ENCODE measurements at places on chromosomes 6 and 20.

DNA sequence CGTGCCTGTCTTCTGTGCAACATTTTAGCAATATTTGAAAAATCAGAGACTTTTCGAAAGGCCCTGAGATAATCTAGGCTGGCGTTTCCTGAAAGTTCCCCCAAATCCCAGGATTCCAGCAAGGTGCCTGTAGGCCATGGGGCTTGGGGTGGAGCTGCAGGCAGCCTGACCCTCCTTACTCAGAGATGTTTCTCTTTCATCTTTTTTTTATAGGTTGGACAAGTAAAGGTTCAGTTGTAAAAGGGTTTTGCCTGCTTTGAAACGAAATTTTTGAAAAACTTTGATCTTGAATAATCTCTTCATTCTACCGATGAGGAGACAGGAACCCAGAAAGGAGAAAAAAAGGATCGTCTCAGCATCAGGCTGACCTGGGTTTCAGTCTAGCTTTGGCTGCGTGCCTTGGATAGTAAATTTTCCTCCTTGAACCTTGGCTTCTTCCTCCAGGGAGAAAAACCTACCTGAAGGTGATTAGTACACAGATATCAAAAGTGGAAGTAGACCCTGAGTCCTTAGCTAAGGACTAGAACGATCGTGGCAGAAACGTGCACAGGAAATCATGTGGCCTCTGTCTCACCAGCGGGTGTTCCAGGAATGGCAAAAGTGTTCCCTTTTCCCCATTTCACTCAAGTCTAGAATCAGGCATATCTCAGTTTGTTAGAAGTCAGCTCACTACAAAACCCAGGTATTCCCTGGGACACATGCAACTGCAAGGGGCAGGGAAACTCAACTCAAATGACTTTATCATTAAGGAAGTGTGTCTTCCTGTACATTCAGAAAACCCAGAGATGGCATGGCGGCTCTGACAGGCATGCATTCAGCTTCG is 128.2 kb upstream of the PTPN1 start:
- no peak for DNase-seq

DNA sequence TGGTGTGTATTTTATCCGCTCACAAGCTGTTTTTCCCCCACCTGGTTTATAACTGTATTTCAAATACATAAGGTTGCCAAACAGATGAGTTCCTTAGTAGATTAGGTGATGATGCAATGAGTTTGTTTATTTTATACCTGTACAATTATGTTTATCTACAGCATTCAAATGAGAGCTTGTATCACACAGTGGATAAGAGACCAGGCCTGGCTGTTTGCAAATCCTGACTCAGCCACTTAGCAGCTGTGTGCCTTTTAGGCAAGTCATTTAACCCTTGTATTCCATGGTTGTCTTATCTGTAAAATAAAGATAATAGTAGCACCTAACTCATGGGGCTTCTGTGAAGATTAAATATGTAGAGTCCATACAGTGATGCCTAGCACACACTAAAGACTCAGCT is 143.7 kb downstream of the MOXD1 start:
- DNase-seq = no peak

DNA sequence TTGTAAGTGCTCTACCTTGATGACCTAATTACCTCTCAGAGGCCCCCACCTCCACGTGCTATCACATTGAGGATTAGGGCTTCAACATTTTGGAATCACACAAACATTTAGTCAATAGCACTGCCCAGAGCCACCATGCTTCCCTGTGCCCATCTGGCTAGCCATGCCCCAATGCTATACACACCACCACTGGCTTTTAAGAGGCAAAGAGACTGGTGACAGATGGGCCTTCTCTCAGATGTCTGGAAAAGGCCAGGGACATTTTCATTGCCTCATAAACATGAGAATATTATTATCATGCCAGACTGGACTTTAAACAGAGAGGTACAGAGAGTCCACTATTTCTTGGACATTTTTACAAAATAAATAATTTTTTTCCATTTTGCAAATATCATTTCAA is 29.8 kb downstream of the TRMT6 start:
- no peak for DNase-seq

- DNase-seq = no peak
Measured at GRCh38 chr6:92201618-92202017, 1217.7 kb downstream of the EPHA7 start.

- DNase-seq = no peak
Measured at GRCh38 chr6:90025523-90026061, 131.3 kb downstream of the GJA10 start.

All from femur (tissue), 1 donor.